ENCODE measurements at places on chromosomes 11 and 22.
A peak's percentile ranks its signal among the peaks of the same experiment; 100 is the strongest.

DNA sequence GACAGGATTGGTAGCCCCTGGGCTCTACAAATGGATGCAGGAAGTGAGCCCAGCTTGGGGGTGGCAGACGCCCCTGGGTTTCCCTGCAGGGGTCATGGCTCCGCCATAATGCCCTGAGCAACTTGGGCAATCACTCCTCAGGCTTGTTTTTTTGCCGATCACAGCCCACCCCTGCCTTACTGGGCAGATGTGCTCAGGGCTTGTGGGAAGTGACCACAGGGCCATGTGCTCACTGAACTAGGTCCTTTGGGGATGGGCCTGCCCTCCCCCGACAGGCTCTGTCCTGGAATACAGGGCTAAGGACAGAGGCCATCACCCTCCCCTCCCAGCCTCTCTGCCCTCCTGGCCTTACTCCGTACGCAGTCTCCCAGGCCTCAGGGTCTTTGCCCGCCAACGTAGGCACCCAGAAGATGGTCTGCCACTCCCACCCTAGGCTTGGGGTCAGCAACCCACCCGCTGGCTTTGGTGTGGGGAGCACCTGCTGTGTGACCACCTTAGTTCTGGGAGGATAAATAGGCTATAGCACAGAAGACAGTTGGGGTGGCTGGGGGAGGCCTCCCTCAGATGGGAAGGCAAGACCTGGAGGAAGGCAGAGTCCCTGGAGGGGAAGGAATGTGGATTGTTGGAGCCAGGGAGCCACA lies 3.8 kb downstream of the RPLP2 start:
- DNase-seq, result no peak

- DNase-seq, result no peak
These were observed 74.8 kb downstream of the APOL5 start for GRCh38 chr22:35792506-35792905.

DNA sequence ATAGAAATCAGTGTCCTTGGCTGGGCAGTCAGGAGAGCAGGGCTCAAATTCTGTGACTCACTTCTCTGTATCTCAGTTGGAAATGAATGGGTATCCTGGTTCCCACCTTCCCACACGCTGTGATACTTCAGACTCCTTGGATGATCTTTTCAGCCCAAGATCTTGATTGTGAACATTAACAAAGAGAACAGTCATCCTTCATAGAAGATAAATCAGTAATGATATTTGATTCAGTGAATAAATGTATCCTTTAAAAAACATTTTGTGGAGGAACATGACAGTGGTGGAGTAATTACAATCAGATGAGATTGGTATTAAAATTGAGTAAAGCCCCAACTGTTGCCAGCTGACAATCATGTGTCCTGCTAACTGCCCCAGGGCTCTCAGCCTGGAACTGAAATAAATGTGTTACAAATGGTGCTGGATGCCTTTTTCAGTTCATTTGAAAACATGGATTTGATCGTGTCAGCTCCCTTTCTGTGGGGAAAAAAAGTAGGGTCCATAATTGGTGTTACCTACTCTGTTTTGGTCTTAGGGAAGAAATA lies 72.9 kb upstream of the OR5AN1 start:
- DNase-seq, result no peak

DNA sequence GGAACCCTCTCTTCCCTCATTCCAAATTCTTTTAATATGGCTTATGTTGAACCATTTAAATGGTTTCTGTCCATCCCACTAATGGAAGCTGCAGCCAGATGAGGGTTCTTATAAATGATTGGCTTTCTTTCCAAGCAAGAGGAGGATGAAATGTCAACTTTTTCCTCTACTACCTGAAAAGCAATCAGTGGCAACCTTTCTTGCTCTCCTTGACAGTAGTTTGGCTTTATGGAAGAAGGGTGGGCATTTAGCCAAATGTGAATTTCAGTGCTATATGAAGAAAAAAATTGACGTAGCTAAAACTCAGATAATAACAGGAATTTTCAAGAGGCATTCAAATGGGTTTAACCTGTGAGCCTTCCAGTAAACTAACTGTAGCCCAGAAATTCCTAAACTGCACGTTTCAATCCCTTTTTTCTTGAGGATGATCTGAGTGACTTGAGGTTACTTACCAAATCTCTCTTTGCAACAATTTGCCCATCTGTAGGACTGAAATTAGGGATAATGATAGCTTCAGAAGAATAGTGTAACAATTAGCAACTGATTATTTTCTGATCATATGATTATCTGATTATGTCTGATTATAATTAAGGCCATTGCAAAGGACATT lies 90.9 kb downstream of the EXT2 start:
- DNase-seq, result no peak

DNA sequence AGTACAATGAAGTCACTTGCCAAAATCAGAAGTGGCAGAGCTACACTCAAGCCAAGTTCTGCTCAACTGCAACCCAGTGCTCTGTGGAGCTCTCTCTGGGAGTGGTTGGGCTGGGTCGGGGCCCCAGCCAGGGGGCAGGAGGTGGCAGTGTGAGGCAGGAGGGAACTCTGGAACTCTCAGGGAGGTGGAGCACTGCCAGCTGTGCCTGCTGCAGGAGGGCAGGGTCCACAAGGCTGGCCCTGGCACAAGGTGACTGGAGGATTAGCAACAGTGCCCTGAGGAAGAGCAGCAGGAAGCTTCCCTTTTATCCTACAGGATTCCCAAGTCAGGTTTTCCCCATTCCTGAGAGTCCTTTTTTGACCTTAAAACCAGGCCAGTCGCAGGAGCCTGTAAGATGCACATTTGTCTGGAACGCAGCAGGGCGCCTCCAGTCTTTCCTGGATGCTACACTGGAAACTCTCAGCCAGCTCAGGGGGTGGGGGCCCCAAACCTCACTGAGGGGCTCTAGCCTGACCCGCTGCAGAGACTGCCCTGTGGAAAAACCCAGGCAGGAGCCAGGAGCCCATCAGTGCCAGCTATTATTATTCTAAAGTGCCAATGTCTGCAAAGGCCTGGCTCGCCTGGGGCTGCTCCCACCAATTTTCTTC lies 31.8 kb downstream of the DKK3 start:
- DNase-seq, result no peak

GRCh38 chr11:110711776-110712658 lies at the start of gene ARHGAP20:
TSS of gene ARHGAP20 (minus strand) at chr11:110712437. CDS start at chr11:110712231, 206 bp downstream.
- DNase-seq, result peak; percentile 92

DNA sequence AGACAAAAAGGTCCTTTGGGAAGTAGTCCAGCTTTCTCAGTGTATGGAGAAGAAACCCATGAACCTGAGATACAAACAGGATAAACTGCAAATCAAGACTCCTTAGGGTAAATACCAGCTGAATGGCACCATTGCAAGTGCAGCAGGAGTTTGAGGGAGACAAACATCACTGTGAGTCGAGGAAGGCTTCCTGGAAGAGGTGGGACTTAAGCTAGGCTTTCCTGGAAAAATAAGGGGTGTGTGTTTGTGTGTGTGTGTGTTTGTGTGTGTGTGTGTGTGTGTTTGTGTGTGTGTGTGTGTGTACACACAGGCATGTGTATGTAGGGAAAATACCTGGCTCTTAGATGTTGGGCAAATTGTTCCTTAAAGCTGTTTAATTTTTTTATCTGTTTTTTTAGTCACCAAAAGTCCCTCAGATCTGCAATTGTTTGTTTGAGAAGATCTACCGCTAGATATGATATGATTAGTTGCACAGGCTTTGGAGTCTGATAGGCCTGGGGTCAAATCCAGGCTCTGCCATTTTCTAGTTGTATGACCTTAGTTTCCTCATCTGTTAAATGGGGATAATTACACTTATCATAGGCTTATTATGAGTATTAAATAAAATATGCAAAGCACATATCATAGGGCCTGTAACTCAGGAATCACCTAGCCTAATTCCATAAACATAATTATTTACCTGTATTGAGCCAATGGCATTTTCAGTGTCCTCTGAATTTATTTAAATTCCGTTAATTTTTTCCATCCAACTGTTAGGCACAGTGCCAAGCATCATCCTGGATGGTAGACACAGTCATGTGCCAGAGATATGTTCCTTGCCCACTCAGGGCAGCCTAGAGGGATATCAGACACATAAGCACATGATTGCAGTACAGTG lies 85.6 kb upstream of the EED start:
- no peak for DNase-seq

GRCh38 chr11:47354913-47355282 lies 2.4 kb upstream of the MYBPC3 start:
- no peak for DNase-seq

DNA sequence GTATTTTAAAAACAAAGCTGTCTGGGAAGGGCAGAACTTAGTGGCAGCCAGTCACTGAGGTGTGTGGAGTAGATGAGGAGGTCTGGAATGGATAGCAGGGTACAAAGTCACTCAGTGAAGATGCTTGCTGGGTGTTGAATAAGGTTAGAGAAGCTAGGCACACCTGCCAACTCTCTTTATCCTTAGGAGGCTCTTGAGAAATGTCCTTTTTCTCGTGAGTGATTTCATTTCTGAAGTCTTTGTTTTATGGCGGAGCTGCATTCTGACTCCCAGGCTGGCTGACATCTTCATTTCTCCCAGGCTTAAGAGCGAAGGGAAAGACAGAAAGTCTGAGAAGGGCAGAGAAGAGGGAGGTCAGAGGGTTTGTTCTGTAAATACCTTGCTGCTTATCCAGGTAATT lies 31.0 kb downstream of the CECR2 start:
- no peak for DNase-seq

GRCh38 chr11:11569936-11570491 lies 51.8 kb downstream of the GALNT18 start:
- DNase-seq, result peak; percentile 43

DNA sequence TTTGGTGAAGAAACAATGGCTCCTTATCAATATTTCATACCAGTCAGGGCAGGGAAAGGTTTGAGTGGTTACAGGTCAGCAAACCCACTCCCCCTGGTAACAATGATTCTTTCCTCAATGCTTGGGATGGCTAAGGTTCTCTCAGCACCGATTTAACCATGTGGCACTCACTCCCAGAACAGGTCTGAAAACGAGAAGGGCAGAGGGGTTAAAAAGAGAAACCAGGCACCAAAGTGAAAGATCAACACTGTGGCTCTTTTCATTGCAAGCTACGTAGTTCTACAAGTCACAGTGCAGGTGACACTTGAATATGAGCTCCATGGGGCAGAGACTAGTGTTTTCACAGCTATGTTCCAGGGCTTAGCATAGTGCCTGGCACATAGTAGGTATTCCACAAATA lies 132.4 kb downstream of the PLEKHA7 start:
- no peak for DNase-seq
